ENCODE measurements at places on chromosomes 11 and 22.

GRCh38 chr11:13308704-13309103 lies 31.1 kb downstream of the BMAL1 start:
- no peak for DNase-seq

GRCh38 chr11:56533054-56533740 lies 9.9 kb downstream of the OR5M11 start:
- no peak for DNase-seq

- no peak for DNase-seq
These were observed 15.6 kb downstream of the GDPD5 start for GRCh38 chr11:75510004-75510722.

GRCh38 chr11:78801161-78801884 lies 226.7 kb upstream of the NARS2 start:
- DNase-seq = no peak

- no peak for DNase-seq
These were observed 1002.3 kb upstream of the TENM4 start for GRCh38 chr11:80443177-80443576.

- DNase-seq = no peak
These were observed 119.2 kb downstream of the ARHGAP42 start for GRCh38 chr11:100806296-100806695.

- DNase-seq = no peak
These were observed 596.8 kb upstream of the CNTN5 start for GRCh38 chr11:98423933-98424332.

GRCh38 chr11:765025-765801 lies 12.1 kb downstream of the GATD1 start:
- peak; percentile 56 for DNase-seq

- DNase-seq = no peak
These were observed 415.9 kb downstream of the TMEM135 start for GRCh38 chr11:87453531-87454089.

GRCh38 chr11:70501051-70501901 lies 102.9 kb downstream of the CTTN start:
- DNase-seq = no peak

DNA sequence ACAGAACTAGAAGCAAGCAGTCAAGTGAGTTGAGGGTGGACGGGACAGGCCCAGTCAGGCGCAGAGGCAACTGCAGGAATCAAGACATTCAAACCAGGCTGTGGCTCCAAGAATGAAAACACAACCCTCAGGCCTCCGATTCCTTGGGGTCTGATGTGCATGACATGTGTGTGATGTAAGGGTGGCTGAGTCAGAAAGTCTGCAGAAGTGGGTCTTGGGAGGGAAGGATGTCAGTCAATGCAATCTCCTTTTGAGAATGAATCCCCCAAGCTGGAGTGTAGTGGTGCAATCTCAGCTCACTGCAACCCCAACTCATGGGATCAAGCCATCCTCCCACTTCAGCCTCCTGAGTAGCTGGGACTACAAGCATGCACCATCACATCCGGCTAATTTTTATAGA lies 15.9 kb upstream of the PDE2A start:
- DNase-seq = no peak

- DNase-seq = no peak
These were observed 5.1 kb downstream of the TRIM22 start for GRCh38 chr11:5694642-5695041.

DNA sequence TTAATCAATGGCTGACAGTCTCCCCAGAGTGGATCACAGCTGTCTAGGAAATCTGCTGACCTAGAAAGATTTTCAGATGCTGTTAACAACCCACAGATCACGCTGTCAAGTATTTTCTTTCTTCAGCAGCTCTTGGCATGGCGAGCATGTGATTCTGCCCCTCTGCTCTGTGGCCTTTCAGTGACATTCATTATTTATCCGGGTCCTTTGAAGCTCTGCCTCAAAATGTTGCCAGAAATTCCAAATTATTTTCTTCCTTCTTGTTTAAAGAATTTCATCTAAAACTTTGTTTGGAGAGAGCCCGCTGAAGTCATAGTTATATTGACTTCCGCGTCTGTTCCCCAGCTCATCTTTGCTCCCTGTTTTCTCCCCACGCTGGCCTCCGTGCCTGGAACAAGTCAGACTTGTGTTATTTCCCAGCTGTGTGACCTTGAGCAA lies 134.1 kb downstream of the COMMD9 start:
- no peak for DNase-seq

GRCh38 chr11:88508759-88509581 lies 171.4 kb upstream of the CTSC start:
- DNase-seq = no peak

DNA sequence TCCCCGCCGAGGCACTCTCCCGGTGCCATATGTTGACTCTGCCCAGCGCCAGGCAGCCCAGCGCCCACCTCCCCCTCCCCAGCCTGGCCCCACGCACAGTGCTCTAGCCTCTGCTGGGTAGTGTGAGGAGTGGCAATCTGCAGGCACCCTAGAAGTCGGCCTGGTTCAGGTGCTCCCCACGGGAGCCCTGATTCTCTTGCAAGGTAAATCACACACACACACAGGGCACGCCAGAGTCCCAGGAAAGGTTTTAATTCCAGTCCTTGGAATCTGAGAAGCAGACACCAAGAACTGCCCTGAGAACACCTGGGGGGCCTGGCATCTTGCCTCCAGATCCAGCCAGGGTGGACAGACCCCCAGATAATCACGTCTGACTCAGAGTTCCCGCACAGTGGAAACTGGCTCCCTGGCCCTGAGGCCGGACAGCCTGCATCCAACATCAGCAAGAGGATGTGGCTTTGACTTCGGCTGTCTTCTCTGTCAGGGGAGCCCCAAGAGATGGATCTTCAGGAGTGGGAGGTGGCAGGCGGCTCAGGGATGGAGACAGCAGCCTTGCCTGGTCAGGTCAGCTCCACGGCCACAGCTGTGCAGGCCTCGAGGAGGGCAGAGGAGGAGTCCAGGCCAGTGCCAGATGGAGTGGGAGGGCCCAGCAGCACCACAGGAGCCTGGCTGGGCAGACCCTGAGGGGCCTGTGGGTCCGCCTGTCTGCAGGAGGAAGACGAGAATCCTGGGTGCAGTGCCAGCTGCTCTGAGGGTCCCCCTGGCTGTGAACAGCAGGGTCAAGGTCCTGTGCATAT lies 1.1 kb upstream of the RIN1 start:
- no peak for DNase-seq

DNA sequence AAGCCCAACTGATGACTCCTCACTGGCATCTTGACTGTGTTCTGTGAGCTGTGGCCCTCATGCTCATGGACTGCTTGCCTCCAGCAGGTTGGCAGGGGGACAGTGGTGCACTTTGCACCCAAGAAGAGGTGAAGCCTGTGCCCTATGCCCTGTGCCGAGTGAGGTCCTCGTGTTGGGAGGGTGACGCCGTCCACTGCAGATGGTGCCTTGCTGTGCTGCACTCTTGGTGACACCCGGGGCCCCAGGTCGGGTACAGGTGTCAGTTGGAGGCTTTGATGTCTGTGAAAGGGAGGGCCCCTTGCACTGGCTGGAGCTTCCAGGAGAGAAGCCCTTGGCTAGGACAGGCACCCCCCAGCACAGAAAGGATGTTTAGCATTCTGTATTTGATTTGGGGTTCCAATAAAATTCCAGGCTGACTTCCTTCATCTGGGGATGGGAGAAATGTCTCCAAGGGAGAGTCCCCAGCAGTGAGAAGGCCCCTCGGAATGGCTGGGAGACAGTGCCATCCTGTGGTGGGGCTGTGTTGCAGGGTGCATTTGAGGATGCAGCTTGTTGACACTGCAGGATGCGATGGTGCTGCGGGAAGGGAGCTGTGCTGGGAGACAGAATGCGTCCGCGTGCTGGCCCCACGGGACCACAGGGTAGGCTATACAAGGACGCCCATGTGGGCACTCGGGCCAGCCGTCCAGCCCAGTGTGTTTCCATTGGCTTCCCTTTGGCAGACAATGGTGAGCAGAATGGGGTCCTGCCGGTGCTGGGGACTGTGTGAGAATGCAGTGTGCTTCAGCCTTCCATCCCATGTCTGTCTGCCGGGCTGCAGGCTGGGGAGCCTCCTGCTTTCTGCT lies 2.5 kb upstream of the ZDHHC8 start:
- no peak for DNase-seq

- DNase-seq = no peak
These were observed 11.8 kb downstream of the TIGD3 start for GRCh38 chr11:65366340-65366773.

GRCh38 chr11:127273593-127274327 lies 273.2 kb upstream of the KIRREL3 start:
- no peak for DNase-seq

DNA sequence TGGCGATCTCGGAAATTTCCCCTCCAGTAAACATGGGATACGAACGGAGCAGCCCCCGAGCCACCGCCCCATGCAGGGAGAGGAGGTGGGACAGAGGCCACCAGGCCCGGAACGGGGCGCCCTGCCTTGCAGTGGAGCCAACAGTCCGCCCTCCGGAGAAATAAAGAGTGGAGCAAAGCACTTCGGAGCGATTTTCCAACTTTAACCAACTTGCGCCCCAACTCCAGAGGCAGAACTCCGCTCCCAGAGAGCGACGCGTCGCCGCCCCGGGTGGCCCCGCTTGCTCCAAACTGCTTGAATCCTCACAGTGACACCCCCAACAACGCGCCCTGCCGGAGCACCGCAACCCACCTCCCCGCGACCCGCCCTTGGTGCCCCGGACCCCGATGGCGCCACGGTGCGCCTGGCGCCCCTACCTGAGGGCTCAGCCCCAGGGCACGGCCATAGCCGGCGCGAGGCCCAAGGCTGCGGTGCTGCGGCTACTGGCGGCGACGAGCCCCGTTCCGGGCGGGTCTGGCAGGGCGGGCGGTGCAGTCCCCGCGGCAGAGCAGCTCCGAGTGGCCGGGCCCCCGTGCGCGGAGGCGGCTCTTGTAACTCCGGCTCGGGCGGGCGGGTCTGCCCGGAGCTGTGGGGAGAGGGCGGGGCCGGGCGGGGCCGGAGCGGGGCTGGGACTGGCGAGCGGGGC lies at the start of gene AHNAK:
Gene AHNAK (minus strand): TSS at position 563 of the 685 bp plus-strand sequence. CDS start 10,708 bp downstream, outside the sequence.
- no peak for DNase-seq

GRCh38 chr11:87144252-87144651 lies 106.5 kb downstream of the TMEM135 start:
- no peak for DNase-seq

DNA sequence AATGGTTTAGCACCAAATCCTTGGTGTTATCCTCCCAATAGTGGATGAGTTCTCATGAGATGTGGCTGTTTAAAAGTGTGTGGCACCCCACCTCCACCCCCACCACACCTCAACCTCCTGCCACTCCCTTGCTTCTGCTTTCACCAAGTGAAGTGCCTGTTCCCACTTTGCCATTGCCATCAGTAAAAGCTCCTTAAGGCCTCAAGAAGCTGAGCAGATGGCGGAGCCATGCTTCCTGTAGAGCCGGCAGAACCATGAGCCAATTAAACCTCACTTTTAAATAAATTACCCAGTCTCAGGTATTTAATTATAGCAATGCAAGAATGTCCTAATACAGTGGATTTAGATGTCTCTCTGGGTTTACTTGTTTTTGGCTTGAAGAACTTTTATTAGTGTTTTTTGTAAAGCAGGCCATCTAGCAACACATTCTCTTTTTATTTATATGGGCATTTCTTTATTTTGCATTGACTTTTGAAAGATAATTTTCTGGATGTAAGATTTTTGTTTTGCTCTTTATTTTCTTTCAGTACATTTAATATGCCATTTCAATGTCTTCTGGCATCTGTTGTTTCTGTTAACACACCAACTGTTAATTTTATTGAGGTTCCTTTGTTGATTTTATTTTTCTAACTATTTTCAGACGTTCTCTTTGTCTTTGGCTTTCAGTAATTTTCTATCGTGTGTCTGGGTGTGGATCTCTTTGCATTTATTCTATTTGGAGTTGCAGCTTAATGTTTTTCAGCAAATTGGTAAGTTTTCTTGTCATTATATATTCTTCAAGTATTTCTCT lies 724.5 kb upstream of the CNTN5 start:
- no peak for DNase-seq

GRCh38 chr22:41826021-41826420 lies 6.9 kb upstream of the SREBF2 start:
- no peak for DNase-seq

DNA sequence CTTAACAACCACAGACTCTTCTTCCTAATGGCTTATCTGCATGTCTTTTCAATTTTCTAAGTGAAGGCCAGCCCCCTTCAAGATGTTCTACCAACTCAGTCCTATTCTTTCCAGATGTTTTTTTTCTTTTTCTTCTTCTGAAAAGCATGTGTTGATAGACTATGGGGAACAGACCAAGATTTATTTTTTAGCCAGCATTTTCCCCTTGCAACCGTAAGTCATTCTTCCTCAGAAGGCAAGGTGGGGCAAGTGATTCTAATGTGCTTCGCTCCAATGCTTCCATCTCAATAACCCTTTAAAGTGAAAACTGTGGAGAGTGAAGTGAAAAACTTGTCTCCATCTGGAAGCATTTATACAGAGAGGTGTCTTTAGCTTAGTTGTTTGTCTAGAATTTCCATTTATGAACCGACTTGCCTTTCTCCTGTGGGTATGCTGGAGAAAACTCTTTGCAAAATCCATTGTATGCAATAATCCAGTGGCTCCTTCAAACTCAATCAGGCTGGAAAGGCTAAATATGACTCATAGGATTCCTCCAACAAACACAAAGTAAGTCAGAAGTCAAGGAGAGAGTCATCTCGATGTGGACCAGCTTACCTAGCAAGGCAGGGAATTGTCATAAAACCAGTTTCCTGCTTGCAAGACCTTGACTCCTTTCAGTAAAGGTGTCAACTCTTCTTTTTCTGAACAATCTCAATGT lies 83.7 kb downstream of the MAML2 start:
- DNase-seq = no peak

- no peak for DNase-seq
These were observed 6.5 kb upstream of the UCP2 start for GRCh38 chr11:73989156-73989555.

GRCh38 chr11:57638005-57638781 lies 11.5 kb downstream of the YPEL4 start:
- peak; percentile 91 for DNase-seq

GRCh38 chr11:128886406-128887124 lies 4.6 kb upstream of the KCNJ5 start:
- no peak for DNase-seq

GRCh38 chr11:57251037-57251436 lies 14.0 kb upstream of the APLNR start:
- no peak for DNase-seq

DNA sequence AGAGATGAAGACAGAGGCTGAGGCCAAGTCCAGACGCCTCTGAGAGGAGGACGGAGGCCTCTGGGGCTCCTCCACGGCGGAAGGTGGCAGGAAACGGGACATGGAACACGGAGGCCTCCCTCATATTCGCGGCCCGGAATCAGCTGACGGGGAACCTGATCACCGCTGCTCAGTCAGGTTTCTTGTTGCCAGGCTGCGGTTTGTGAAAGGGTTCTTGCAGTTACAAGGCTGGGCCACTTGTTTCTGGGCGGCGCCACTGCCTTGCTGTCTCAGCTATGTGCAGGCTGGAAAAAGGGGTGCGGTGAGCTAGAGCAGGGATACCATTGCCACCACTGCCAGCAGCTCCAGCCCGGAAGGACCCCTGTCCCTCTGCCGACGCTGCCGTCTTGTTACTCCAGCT lies 10.0 kb upstream of the MMP1 start:
- no peak for DNase-seq

- no peak for DNase-seq
These were observed 9.2 kb downstream of the SIPA1 start for GRCh38 chr11:65646958-65647701.

GRCh38 chr11:15800111-15800800 lies 556.1 kb downstream of the SOX6 start:
- peak; percentile 29 for DNase-seq
